ENCODE measurements at places on chromosomes 3 and 15.

DNA sequence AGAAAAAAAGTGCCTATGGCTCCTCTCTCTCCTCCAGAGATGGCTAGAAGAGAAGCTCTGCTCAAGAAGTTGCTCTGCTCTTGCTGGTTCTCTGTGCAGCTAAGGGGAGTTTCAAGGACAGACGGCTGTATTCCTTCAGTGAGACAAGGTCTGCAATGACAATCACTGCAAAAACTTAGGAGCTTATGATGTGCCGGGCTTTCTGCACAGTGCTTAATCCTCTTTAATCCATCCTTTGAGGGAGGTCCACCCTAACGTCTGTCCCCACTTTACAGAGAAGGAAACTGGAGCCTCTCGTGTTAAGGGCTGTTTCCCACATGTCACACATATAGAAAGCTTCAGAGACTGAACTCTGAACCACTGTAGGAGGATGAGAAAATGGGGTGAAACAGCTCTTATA lies 260.6 kb downstream of the MEX3B start:
- no peak for DNase-seq

DNA sequence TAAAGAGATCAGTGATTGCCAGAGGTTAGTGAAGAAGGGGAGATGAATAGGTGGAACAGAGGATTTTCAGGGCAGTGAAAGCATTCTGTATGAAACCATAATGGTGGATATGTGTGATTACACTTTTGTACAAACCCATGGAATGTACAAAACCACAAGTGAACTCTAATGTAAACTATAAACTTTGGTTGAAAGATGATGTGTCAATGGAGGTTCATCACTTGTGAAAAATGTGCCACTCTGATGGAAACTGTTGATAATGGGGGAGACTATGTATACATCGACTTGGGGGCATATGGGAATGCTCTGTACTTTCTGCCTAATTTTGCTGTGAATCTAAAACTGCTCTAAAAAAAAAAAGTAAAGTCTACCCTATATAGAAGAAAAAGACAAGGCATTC lies 68.7 kb upstream of the ARHGEF3 start:
- DNase-seq, result no peak

DNA sequence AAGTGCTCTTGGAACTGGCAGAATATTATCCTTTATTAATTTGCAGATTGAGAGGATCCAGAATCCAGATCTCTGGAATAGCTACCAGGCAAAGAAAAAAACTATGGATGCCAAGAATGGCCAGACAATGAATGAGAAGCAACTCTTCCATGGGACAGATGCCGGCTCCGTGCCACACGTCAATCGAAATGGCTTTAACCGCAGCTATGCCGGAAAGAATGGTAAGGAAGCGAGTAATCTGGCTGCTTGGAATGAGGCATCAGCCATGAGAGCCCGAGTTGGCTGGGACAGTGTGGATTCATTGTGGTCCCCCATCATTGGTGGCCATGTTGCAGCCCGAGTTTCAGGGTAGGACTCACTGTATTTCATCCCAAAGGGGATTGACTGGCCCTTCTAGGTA lies 47.1 kb downstream of the PARP14 start:
- DNase-seq, result no peak

GRCh38 chr15:41570764-41571163 lies 11.8 kb downstream of the TYRO3 start:
- DNase-seq, result no peak

GRCh38 chr3:43022121-43022520 lies 43.0 kb downstream of the GASK1A start:
- DNase-seq, result no peak

- DNase-seq, result no peak
Measured at GRCh38 chr3:139694542-139694941, 16.8 kb upstream of the NMNAT3 start.

- no peak for DNase-seq
Measured at GRCh38 chr15:39298271-39298962, 282.5 kb upstream of the THBS1 start.

DNA sequence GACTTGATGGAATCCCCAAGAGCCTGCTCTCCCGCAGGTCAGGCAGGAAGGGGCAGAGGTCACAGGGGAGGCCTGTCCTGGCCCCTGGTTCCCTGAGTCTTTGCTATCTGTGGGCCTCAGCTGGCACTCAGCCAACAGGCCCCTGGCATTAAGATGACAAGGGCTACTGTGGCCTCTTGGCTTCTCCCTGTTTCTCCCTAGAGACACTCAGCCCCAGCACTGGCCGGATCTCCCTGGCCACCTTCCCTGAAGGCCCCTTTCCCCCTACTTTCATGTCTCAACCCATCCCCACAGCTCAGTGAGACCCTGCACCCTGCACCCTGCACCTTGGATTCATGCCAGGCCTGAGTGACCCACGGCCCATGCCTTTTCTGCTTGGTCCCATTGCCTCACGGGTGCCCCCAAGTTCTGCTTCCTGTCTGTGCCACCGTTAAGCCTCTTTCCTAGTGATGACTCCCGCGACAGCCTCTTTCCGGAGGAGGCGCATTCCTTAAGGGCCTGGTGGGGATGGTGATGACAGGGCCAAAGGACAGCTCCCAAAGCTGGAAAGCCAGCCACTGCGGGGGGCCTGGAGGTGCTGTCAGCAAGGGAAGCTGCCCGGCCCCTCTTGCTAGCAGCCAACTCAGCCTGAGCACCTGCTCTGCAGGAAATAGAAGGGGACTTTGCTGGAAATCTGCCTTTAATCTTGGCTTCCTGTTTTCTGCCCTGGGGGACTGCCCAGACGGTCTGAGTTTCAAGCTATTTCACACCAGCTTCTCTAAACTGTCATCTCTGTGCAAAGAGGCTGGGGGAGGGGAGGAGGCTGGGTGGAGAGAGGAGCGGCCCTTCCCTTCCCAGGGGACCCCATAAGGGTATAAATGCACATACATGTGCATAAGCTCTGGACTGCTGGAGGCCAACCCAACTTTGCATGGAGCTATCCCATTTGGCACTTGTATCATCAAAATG lies 4.8 kb upstream of the CSK start:
- no peak for DNase-seq

DNA sequence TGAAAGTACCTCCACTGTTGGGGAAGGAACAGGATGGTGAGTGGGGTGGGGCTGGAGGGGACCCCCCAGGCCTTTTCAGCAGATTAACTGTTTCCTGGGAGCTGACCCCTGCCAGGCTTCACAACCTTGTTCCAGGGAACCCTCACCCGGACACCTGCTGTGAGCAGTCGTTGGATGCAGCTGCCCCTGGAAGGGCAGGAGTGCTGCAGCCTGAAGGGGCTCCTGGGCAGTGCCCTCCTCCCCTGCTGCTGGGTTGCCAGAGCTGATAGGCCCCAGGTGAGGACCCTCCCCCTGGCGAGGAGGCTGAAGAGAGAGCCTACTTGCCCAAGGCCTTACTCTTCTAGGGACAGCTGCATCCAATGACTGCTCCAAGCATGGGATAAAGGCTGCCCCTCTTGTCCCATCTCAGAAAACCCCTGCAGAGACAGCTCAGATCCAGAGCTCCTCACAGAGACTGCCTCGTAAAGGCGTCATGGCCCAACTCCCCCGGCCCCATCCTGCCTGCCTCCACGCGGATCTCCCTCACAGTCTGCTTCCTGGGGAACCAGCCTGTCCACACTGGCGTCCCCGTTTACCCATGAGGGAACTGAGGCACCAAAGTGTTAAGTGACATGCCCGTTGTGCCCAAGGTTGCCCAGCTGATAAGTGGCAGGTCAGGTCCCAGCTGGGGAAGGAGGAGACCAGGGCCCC lies 193.4 kb upstream of the LINGO1 start:
- DNase-seq, result no peak

DNA sequence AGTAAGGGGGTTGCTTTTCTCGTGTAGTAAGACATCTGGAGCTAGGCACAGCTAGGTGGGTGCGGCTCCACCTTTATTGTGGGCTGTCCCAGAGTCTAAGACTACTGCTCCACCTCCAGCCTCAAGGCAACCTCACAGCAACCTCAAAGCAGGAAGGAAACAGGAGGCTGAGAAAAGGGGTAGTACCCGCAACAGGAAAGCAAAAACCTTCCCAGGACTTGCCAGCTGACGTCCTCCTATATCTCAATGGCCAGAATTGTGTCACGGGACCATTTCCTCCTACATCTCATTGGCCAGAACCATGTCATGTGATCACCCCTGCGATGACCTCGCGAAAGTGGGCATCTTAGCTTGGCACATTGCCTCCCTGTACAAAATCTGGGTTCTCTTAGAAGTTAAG lies 4.3 kb upstream of the GPR160 start:
- DNase-seq, result no peak

GRCh38 chr3:129016720-129017483 lies 15.8 kb downstream of the EFCC1 start:
- no peak for DNase-seq

GRCh38 chr3:196661400-196661799 lies 21.9 kb downstream of the NRROS start:
- DNase-seq, result no peak

DNA sequence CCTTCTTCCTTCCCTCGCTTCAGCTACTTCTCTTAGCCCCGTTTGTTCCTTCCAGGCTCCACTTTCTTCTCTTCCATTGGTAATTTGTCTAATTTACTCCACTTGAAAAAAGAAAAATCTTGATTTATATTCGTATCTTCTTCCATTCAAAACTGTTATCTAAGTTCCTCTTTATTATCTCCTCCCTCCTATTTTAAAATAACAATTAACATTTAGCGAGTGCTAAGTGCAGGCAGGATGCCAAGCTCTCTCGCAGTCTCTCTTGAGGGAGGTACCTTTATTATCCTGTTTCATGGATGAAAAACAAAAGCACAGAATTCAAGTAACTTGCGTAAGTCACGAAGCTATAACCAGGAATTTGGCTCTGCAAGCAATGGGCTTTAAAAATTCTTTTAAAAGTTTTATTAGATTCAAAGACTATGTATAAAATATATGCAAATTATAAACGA lies 418.9 kb upstream of the NAALADL2 start:
- no peak for DNase-seq

DNA sequence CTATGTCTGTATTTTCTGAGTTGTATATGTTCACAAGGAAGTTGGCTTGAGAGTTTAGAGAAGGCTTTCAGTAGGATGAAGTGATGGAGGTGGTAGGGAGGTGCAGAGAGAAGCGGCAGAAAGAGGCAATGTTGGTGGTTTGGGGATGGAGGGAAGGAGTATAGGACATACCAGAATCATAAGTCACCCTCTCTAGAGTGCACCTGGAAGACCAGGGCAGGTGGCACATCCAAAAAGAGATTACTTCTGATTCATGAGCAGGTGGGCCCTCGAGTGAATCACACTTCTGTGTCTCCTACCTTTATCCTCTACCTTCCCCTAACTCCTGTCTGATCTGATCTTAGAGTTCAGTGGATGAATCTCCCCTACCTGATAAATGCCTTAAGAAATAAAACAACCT lies 41.8 kb upstream of the MRPL3 start:
- DNase-seq, result no peak

DNA sequence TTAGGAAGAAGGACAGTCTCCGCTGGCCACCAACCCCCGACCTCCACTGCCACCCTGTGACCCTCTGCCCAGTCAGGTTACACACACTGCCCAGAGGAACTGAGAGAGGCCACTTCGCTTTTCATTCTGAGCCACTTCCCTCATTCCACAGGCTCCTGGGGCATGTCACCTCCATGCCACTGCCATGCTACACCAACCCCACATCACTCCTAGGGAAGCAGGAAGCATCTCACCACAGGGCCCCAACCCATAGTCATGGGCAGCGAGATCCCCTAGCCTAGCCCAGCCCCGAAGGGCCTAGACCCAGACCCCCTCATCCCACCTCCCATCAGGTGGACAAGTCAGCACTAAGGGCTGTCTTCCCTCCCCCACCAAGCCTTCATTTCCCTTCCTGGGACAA lies 1.4 kb downstream of the PLCB2 start:
- no peak for DNase-seq

- DNase-seq, result no peak
Measured at GRCh38 chr3:54830658-54831057, 97.2 kb downstream of the LRTM1 start.

- DNase-seq, result no peak
Measured at GRCh38 chr3:30649572-30650318, 43.3 kb downstream of the TGFBR2 start.

DNA sequence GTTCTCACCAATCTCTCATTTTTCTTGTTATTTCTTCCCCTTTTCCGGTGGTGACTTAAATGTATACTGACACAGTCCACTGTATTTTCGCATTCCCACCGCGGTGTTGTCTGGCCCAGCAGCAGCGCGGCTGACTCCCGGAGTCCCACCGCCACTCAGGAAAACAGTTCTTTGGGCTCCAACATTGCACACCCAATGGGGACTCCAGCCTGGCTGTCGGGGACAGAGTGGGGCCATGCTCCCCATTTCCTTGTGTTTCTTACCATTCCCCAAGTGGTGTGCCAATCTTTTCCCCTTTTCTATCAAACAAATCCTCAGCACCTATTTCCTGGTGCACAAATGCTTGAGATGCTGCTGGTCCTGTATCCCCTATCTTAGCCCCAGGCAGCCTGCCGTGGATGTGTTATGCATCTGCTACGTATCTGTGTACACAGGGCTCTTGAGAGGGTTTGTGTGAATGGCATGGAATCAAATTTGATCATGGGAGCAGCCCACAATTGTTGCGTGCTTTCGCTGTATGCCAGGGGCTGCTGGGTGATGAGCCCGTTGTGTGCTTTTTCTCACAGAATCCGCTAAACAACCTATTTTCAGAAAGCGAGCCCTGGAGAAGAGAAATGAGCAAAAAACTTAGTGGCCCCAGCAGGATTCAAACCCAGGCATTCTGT lies 219.1 kb upstream of the RGMA start:
- no peak for DNase-seq

DNA sequence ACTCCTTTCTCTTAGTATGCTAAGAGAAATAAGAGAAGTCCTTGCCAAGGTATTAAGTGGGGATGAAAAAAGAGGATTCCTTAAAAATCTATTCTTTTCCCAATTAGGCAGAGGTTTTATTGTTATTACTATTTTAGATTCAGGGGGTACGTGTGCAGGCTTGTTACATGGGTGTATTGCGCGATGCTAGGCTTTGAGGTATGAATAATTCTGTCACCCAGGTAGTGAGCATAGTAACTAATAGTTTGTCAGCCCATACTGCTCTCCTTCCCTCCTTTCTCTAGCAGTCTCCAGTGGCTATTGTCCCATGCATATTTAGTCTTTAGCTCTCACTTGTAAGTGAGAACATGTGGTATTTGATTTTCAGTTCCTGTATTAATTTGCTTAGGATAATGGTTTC lies 83.9 kb downstream of the LEKR1 start:
- DNase-seq, result no peak

GRCh38 chr3:43707998-43708397 lies 17.3 kb downstream of the ABHD5 start:
- DNase-seq, result no peak

DNA sequence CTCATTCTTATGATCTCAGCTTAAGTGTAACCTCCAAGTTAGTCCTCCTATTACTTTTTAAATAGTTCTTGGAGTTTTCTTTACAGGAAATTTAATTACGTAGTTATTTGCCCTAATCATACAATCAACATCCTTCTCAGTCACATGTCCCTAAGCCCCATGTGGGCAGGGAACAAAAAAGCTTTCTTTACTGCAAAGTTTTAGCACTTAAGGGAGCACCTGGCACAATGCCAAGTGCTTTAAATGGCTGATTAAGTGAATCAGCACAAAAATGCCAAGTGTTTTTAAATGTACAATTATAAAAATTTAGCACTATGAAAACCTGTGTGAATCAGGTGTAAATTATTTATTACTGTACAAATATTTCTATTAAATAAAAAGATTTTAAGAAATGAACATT lies 445.3 kb downstream of the C3orf38 start:
- DNase-seq, result no peak
